GM04504 (cell line): ENCODE measurements at places on chromosomes 3 and 15.

GRCh38 chr3:66386011-66386924 is 114.6 kb downstream of the LRIG1 start:
- no peak for DNase-seq

DNA sequence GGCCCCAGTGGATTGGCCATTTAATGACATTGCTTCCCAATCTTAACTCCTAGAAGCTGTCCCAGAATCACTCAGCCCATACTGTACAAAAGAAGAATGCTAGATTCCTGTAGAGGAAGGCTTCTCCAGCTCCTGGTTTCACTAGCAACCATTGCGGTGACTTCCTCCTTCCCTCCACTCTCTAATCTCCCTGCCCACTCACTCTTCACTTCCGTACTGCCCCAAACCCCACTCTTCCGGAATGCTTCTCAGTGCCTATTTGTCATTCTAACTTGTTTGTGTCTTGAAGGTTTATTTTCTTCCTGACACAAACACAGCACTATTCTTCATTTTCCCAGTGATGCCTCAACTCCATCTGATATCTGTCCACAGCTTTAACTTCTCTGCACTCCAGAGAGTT is 97.1 kb upstream of the SPATA16 start:
- DNase-seq, result no peak

- DNase-seq, result no peak
Measured at GRCh38 chr3:15781637-15782402, 16.0 kb downstream of the ANKRD28 start.

DNA sequence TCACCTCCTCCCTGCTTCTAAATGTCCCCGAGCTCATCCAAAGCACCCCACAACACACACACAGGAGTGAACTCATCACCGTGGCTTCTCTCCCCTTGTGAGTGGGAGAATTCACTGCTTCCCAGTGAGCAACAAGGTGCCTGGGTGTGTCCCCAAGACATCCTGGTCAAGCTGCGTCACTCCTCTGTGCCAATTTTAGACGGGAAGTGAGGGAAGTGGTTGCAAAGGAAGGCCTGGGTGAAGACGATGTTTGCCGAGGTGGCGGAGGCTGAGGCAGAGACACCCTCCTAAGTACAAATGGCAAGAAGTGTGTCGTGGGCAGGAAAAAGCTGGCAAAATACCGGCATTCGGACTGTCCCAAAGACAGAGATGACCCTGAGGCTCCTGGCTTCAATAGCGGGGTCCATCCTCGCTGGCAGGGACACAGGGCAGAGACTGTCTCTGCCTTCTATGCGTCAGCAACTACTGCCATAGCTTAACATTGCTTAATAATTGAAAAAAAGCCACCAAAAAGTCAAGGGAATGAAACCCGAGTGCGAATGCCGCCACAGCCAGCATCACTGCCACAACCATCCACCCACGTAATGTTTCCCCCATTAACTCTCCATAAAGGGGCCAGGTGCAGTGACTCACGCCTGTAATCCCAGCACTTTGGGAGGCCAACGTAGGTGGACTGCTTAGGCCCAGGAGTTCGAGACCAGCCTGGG is 72.8 kb downstream of the VGLL4 start:
- DNase-seq, result no peak

- DNase-seq, result no peak
Measured at GRCh38 chr3:85077018-85077417, 118.2 kb downstream of the CADM2 start.

DNA sequence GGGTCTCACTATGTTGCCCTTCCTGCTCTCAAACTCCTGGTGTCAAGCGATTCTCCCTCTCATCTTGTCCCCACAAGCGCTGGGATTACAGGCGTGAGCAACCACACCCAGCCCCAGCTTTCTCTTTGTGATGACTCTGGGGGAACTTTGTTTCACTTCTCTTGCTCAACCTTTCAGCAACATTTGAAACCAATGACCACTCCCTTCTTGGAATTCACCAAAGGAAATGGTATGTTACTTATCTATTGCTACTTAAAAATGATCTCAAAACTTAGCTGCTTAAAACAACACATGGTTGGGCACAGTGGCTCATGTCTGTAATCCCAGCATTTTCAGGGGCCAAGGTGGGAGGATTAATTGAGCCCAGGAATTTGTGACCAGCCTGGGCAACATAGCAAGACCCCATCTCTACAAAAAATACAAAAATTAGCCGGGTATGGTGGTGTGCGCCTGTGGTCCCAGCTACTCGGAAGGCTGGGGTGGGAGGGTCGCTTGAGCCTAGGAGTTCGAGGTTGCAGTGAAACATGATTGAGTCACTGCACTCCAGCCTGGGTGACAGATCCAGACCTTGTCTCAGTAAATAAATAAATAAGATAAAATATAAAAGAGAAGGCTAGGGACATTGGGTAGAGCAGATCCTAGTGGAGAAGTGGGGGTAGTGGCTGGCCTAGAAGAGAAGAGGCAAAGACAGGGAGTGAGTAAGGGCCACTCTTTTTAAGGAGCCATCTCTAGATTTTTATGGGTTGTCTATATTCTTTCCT is 10.3 kb upstream of the COPG1 start:
- no peak for DNase-seq
